ENCODE measurements at places on chromosomes 6 and 20. TPM values are rescaled to one million over a fixed set of nuclear protein-coding genes. Genes with fewer than 3 reads are reported as not detected.

Gene MYH7B
- total RNA-seq, result 0.70 TPM

Gene TRIM31
- not detected for total RNA-seq

Gene SMIM29
- total RNA-seq, result 21.5 TPM

Gene SNX21
- 0.49 TPM for total RNA-seq

Gene NFATC2
- total RNA-seq, result 43.7 TPM

Gene PNLDC1
- not detected for total RNA-seq

Gene SLC35D3
- not detected for total RNA-seq

Gene LRRN4
- not detected for total RNA-seq

Gene MAFB
- not detected for total RNA-seq

Gene SYCP2
- total RNA-seq, result 0.19 TPM

Gene DDO
- total RNA-seq, result not detected

Gene SLC22A7
- not detected for total RNA-seq

Gene CENPB
- total RNA-seq, result 34.8 TPM

Gene SLC2A4RG
- 110 TPM for total RNA-seq

Gene CFB
- total RNA-seq, result 2.4 TPM

Gene C6orf118
- total RNA-seq, result not detected

Gene LY6G6C
- not detected for total RNA-seq

Gene SLC2A10
- not detected for total RNA-seq

Gene LINC00237
- not detected for total RNA-seq

Gene HSPA12B
- total RNA-seq, result not detected

Gene MEI4
- not detected for total RNA-seq

Gene DPM1
- 68.2 TPM for total RNA-seq

Gene GCNT2
- total RNA-seq, result 25.2 TPM

Gene GRM4
- total RNA-seq, result 1.3 TPM

Gene IL17F
- not detected for total RNA-seq

Gene TRERF1
- 12.9 TPM for total RNA-seq

Gene ZMYND8
- 69.1 TPM for total RNA-seq

Gene ID4
- 2.5 TPM for total RNA-seq

Measured in OCI-LY7 (cell line).